ENCODE measurements at places on chromosomes 3 and 15.

GRCh38 chr3:12729051-12729651 lies 29.9 kb downstream of the TMEM40 start:
- peak; percentile 41 for DNase-seq

GRCh38 chr15:77865106-77865610 lies 212.4 kb downstream of the TBC1D2B start:
- DNase-seq, result no peak

DNA sequence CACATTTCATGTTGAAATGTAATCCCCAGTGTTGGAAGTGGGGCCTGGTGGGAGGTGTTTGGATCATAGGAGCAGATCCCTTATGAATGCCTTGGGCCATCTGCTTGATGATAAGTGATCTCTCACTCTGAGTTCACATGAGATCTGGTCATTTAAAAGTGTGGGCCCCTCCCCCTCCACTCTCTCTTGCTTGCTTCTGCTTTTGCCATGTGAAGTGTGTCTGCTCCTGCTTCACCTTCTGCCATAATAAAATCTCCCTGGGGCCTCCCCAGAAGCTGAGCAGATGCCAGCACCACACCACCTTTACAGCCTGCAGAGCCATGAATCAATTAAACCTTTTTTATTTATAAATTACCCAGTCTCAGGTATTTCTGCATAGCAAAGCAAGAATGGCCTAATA lies 14.2 kb upstream of the CD200R1L start:
- DNase-seq, result no peak

DNA sequence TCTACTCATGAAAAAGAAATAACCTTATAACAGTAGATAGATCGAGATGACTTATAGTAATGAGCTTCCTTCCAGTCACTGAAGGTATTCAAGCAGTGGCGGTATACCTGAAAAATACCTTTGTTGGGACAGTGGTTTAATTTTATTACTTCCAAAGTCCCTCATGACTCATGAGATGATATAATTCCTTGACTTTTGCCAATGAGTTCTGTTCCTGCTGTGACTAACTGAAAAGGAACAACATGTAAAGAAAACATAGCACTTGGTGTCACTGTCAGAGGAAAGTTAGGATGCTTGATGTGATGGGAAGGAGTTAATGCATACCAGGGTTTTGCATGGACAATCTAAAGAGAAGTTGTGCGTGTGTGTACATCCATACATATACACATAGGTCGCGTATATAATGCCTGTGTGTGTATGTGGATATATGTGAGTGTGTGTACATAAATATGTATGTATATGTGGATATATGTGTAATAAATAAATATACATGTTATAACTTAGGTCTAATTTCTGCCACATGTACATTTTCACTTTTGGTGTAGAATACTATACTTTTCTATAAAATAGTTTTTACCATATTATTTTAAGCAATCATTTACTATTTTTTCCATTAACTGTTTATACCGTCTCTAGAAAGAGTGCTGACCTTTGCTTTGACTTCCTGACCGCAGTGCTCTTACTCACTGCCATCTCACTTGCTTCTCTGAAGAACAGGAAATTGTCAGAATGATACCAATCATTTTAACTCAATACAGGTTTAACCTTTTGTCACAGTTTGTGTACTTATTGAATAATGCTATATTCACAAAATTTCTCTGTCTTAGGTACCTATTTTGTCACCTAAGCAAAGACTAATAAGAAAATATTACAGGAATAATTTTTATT lies 12.6 kb upstream of the PAK2 start:
- no peak for DNase-seq

GRCh38 chr15:62052713-62053112 lies 7.5 kb downstream of the VPS13C start:
- no peak for DNase-seq

DNA sequence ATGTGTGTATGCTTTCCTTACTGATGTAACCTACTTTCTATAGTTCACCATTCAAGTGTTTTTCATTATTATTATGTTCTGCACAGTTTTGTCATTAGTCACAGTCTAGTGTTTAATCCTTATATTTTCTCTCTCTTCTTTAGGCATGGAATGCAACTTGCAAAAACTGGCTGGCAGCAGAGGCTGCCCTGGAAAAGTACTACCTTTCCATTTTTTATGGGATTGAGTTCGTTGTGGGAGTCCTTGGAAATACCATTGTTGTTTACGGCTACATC lies 6.9 kb downstream of the SUCNR1 start:
- DNase-seq, result no peak

- peak; percentile 34 for DNase-seq
These were observed 57.9 kb upstream of the SEC22A start for GRCh38 chr3:123143669-123144411.

GRCh38 chr3:170768334-170768801 lies 101.6 kb downstream of the RPL22L1 start:
- DNase-seq, result no peak

DNA sequence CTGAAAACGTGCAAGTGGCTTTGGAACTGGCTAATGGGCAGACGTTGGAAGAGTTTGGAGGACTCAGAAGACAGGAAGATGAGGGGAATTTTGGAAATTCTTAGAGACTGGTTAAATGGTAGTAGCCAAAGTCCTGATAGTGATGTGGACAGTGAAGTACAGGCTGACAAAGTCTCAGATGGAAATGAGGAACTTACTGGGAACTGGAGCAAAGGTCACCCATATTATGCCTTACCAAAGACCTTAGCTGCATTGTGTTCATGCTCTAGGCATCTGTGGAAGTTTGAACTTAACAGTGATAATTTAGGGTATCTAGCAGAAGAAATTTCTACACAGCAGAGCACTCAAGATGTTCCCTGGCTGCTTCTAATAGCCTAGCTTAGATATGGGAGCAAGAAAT lies 28.6 kb upstream of the SERPINI2 start:
- no peak for DNase-seq

DNA sequence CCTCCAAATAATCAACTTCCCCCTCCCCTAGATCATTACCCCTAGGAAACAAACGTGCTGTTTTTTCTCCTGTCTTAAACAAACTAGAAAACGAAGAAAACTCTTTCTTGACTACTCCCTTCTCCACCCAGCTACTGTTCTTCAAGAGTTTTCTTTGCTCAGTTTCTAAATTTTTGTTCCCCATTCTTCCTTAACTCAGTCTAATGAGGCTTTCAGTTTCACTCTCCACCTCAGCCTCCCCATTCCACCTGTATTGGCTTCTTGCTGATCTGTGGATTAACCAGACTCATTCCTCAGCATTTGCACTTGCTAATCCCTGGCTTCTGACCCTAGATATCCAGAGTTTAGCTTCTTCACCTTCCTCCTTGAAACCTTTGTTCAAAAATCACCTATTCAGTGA lies 26.8 kb downstream of the SERPINI1 start:
- DNase-seq, result no peak

DNA sequence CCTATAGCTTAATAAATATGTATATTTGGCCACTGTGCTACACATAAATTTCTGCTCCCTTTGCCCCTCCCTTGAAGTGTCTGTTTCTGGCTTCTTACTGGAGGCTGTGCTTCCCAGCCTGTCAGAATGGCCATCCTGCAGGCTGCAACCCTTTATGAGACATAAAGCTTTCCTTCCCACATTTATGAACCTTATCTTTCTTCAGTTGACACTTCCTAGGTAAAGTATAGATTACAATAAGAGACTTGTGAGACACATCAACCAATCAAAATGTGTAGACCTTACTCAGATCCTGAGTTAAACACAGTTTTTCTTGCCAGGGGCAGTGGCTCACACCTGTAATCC lies 29.5 kb downstream of the SCN11A start:
- no peak for DNase-seq

- DNase-seq, result no peak
These were observed 21.3 kb downstream of the PRTG start for GRCh38 chr15:55721554-55722185.

GRCh38 chr3:9248522-9249271 lies 749 bp downstream of the SRGAP3 start:
- DNase-seq, result peak; percentile 34

GRCh38 chr3:177426878-177427495 lies 229.7 kb upstream of the TBL1XR1 start:
- no peak for DNase-seq

DNA sequence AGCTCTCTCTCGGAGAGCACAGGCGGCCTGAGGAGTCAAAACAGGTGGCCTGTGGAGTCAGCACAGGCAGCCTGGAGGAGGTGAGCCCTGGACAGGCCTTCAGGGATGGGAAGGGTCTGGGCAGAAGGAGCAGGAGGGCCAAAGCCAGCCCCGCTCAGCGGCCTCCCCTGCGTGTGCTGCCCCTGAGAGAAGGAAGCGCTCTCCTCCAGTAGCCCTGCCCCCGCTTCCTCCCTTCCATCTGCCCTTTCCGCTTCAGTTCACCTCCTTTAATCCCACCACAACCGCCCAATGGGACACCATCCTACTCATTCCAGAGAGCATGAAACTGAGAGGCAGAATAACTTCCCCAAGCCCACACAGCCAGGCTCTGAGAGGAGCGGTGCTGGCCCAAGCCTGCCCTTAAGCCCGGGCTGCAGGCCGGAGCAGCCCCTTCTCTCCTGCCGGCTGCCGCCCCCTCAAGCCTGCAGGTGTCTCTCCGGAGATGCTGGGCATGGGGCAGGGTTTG lies 3.2 kb upstream of the NR2E3 start:
- peak; percentile 52 for DNase-seq

DNA sequence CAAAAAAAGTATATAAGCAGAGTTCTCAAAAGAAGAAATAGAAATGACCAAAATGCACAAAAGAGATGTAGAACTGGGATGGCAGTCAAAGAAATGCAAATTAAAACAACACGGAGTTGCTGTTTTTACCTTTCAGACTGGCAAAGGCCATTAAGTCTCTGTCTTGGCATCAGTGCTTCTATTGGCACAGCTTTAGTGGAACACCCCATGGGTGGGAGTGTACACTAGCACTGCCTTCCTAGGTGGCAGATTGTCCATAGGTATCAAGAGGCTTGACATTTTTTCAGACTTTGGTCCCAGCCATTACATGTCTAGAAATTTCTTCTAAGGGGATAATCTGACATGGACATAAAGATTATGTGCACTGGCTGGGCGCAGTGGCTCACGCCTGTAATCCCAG lies 58.1 kb upstream of the VILL start:
- DNase-seq, result no peak

DNA sequence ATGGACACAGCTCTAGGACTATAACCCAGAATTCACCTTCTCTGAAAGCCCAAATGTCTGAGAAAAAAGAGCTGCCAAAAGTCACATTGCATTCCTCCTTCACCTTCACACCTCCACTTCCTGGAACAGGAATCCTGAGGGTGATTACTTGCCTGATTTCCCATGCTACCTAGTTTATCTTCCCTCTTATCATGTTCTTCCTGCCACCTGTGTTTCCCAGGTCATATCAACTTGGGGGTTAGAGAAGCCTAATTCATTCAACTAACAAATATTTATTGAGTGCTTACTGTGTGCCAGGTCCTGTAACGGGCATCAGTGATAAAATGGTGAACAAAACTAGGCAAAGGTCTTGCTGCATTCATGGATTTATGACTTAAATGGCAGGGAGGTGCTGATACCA lies 279.6 kb upstream of the WNT5A start:
- DNase-seq, result no peak

- no peak for DNase-seq
These were observed 202.3 kb downstream of the NEK10 start for GRCh38 chr3:27166888-27167287.

- DNase-seq, result no peak
These were observed 3.6 kb downstream of the FYTTD1 start for GRCh38 chr3:197753263-197753662.

GRCh38 chr3:58464866-58465265 lies 27.0 kb upstream of the KCTD6 start:
- no peak for DNase-seq

GRCh38 chr15:49370782-49371181 lies 52.3 kb upstream of the FGF7 start:
- no peak for DNase-seq

DNA sequence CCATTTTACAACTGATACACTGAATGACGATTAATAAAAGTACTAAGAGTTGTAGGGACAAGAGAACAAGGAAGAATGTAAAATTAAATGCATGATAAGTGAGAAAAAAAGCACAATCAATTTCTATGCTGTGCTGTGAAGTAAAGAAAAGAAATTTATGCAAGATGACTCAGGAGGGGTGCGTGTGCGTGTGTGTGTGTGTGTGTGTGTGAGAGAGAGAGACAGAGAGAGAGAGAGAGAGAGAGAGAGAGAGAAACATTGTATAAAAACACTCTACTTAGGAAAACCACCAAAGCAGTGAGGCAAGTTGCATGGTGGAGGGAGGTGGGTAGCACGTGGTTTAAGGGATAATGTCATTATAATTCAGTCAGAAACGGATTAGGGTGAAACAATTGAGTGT lies 580.8 kb upstream of the ALCAM start:
- DNase-seq, result no peak

GRCh38 chr15:33100314-33100713 lies 94.2 kb downstream of the FMN1 start:
- DNase-seq, result no peak

- no peak for DNase-seq
These were observed 284.8 kb downstream of the GBE1 start for GRCh38 chr3:81476692-81477091.

GRCh38 chr3:134267996-134268395 lies 17.3 kb upstream of the RYK start:
- DNase-seq, result no peak

DNA sequence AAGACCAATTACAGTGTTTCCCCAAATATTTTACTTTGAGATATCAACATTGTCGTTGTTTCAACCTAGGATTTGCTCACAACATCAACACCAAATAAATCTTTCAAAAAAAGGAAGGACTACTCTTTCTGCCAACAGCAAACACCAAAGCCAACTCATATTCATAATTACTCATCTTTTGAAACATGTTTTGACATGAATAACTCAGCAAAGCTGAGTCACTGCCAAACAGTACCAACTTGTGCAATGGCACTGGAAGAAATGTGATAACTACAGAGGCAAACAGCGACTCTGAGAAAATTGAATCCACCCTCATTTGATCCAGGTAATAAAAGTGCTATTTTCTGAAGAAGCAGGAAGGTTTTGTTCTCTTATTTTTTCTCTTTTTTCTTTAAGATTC lies 67.2 kb downstream of the PEX5L start:
- DNase-seq, result no peak

DNA sequence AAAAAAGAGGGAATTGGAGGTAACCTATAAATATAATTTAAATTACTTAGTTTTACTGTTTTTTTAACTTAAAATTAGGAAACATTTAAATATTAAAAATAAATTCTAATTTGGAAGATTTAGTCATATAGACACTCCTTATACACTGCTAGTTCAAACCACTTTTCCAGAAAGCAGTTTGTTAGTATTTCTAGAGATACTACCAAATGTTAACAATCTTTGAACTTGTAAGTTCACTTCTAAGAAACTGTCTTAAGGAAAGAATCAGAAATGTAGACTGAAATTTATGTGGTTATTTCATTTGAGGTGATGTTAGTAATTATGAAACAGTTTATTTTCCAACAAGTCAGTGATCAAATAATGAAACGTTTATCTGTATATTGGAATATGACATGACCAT lies 22.7 kb downstream of the CTDSPL2 start:
- no peak for DNase-seq

Measured in nephron progenitor cell (in vitro differentiated cells).